ENCODE measurements at places on chromosomes 3 and 15.
A peak's percentile ranks its signal among the peaks of the same experiment; 100 is the strongest.

GRCh38 chr3:15899388-15899787, 101.6 kb upstream of the ANKRD28 start:
- peak; percentile 66 for DNase-seq
- H3K27ac ChIP-seq: no peak overlapping the region
- H3K36me3 ChIP-seq: no peaks in the 10 kb centered on the region

- no peak overlapping the region for H3K27ac ChIP-seq
- H3K4me1 ChIP-seq: peaks cover 24% of the 10 kb centered on the region
- no peaks in the 10 kb centered on the region for H3K36me3 ChIP-seq
- no peak overlapping the region for H3K4me3 ChIP-seq
- H3K27me3 ChIP-seq: no peaks in the 10 kb centered on the region
- no peak for DNase-seq
Observed at GRCh38 chr15:98673133-98673532, 24.8 kb downstream of the IGF1R start.

DNA sequence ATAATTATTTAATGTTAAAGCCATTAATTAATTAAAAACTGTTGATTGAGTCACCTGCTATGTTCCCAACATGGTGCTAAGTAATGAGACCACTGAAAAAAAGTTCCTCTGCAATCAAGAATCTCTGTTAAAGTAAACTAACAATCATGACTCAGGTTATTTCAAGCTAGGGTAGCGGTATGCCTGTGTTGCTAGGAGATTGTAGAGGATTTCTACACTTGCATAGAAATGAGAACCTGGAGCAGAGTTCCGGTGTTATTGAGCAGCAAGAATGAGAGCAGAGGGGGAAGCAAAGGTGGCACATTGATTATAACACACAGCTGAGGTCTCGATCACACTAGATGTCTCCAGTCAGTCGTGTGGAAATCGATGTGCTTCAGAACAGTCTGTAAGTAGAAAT, 41.4 kb downstream of the C3orf85 start:
- H3K4me3 ChIP-seq: no peak overlapping the region
- no peaks in the 10 kb centered on the region for H3K36me3 ChIP-seq
- DNase-seq: peak; percentile 62
- no peak overlapping the region for H3K27ac ChIP-seq
- H3K27me3 ChIP-seq: no peaks in the 10 kb centered on the region

- no peak for DNase-seq
- H3K4me3 ChIP-seq: no peak overlapping the region
- no peak overlapping the region for H3K27ac ChIP-seq
- no peaks in the 10 kb centered on the region for H3K27me3 ChIP-seq
- no peaks in the 10 kb centered on the region for H3K4me1 ChIP-seq
Observed at GRCh38 chr15:77370580-77370979, 49.3 kb downstream of the PEAK1 start.

DNA sequence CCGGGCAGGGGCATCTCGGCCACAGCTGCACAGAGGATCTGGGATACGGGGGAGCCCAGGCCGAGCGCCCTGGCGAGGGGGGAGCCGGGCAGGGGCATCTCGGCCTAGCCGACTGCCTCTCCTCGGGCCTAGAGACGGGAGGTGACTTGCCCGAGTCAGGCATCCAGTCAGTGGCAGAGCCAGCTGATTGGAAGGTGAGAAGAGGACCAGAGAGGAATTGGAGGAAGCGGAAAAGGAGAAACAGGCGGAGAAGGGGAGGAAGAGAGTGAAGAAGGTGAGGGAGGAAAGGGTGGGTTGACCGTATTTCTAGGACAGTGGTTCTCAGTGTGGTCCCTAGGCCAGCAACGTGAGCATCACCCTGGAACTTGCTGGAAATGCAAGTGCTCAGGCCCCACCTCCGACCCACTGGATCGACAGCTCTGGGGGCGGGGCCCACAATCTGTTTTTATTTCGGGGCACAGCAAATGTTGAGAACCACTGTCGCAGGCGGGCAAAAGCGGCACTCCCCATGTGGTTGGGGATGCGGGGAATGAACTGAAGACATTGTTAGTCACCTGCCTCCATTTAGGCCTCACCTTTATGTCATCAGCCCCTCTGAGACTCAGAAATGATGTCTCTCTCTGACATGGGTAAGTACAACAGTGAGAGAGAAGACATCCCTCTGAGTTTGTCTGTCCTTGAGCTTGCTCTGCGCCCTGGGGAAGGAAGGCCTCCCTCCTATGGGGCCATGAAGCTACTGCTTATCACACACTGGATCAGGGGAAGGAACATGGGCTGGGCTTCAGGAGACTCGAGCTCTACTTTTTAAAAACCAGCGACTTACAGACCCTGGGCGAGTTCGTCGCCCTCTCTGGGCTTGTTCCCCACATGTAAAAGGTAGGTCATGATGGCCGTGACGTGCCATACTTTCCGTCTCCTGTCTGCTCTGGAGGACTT, 1.0 kb upstream of the MELTF start:
- no peak for DNase-seq
- no peak overlapping the region for H3K4me3 ChIP-seq
- peaks cover 24% of the 10 kb centered on the region for H3K4me1 ChIP-seq

DNA sequence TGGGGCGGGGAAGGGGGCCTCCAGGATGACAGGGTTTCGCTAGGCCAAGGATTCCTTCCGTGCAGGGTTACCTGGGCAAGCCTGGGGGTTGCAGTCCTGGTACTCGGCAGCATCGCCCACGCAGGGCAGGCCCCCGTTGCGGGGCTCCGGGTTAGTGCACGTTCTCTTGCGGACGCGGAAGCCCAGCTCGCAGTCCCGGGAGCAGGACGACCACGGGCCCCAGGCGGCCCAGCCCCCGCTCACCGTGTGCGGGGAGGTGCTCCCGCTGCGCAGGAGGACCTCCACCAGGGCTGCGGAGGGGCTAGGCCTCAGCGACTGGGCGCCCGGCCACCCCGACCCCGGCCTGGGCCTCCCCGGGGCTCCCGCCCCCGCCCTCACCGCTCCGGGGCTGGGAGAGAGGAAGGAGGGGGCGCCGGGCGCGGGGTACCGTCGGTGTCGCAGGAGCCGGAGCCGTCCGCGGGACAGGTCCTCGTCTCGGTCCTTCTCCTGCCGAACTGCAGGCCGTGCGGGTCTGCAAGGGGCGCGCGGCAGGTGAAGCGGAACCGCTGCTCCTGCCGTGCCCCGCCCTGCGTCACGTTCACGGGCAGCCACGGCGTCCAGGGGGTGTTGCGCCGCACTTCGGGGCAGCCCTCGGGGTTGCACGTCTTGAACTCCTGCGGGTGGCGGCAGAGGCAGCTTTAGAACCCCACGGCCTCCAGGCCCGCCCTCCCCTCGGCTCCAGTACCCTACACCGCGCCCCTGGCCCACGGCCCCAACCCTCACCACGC, 114.6 kb downstream of the SEMA5B start:
- no peak for DNase-seq
- H3K4me1 ChIP-seq: peaks cover 3% of the 10 kb centered on the region
- H3K4me3 ChIP-seq: no peak overlapping the region

DNA sequence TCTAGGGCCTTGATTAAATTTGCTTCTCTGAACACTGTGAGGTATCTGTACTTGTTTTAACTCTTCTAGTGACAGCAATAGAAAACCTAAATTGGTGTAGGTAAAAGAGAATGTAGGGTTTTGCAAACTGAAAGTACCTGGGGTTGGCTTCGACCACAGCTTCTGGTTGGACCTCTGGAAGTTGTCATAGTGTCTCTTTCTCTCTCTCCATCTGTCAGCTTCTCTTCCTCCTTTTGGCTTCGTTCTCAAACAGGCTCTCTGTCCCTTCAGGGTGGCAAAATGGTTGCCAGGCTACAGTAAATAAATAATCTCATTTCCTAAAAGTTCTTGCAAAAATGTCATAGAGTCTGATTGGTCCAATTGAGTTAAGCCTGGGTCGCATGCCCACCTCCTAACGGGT, 149.3 kb upstream of the CTDSPL start:
- H3K27me3 ChIP-seq: peaks cover 24% of the 10 kb centered on the region
- H3K27ac ChIP-seq: no peak overlapping the region
- DNase-seq: no peak
- peaks cover 12% of the 10 kb centered on the region for H3K4me1 ChIP-seq

DNA sequence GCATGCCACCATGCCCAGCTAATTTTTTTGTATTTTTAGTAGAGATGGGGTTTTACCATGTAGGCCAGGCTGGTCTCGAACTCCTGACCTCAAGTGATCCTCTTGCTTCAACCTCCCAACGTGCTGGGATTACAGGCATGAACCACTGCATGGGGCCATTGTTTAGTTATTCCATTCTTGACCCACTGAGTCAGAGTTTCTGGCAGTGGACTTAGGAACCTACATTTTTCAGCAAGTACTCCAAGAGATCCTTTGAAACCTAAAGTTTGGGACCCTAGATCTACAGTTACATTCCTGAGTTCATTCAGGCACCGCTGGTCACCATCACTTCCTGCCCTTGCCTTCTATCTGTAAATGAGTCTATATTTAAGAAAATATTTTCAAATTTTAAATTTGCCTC, 1.4 kb upstream of the TNFSF10 start:
- no peaks in the 10 kb centered on the region for H3K36me3 ChIP-seq
- H3K27ac ChIP-seq: no peak overlapping the region
- DNase-seq: no peak
- peaks cover 9% of the 10 kb centered on the region for H3K4me1 ChIP-seq

DNA sequence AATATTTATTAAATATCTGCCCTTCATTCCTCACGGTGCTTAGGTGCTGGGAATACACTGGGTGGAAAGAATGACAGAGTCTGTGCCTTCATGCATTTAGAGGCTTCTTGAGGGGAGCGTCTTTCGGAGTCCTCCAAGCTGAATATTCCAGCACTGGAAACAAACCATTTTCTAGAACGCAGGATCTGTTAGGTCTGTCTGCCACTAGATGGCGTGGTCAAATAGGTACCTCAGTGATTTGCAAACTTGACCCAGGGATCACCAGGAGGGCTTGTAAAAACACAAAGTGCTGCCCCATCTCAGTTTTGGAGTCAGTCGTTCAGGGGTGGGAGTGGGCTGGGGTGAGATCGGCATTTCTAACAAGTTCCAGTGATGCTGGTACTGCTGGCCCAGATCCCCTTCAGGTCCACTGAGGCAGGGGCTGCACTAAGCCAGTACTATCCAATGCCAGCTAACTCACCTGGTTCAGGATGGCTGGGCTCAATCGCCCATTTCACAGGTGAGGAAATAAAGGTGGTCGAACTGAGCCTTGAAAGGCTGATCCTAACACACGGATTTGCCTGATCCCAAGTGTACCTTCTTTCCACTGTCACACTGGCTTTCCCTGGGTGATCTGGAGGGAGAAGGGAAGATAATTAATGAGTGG, 14.8 kb downstream of the ARNT2 start:
- no peak overlapping the region for H3K4me3 ChIP-seq
- peaks cover 13% of the 10 kb centered on the region for H3K27me3 ChIP-seq
- no peaks in the 10 kb centered on the region for H3K36me3 ChIP-seq
- peak; percentile 48 for DNase-seq
- peaks cover 20% of the 10 kb centered on the region for H3K4me1 ChIP-seq

DNA sequence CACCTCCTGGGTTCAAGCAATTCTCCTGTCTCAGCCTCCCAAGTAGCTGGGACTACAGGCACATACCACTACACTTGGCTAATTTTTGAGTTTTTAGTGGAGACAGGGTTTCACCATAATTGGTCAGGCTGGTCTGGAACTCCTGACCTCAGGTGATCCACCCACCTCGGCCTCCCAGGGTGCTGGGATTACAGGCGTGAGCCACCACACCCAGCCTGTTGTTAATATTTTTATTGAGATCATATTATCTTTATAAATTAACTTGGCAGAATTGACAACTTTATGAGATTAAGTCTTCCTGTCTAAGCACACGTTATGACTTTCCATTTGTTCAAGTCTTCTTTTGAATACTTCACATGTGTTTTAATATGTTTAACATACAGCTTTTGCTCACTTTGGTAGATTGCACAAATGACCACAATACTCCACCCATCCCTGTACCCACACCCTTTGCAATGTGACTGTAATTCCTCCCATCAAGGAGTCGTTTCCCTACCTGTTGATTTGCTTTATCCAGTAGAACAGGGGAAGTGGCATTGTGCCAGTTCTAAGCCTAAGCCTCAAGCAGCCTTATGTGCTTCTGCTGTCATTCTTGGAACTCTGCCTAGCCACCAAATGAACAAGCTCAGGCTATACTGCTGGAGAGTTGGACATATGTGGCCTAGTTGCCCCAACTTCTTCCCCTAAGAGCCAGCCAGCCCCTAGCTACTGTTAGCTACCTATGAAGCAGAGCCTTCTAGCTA, 8.2 kb downstream of the XYLB start:
- no peaks in the 10 kb centered on the region for H3K4me1 ChIP-seq
- no peaks in the 10 kb centered on the region for H3K27me3 ChIP-seq

- no peak overlapping the region for H3K27ac ChIP-seq
- H3K4me3 ChIP-seq: no peak overlapping the region
- H3K27me3 ChIP-seq: no peaks in the 10 kb centered on the region
- DNase-seq: no peak
- H3K36me3 ChIP-seq: peaks cover 15% of the 10 kb centered on the region
- H3K4me1 ChIP-seq: peaks cover 12% of the 10 kb centered on the region
Observed at GRCh38 chr3:44108481-44108880, 133.2 kb upstream of the TOPAZ1 start.

GRCh38 chr15:70829371-70830166, 24.4 kb downstream of the LARP6 start:
- no peak overlapping the region for H3K4me3 ChIP-seq
- H3K27me3 ChIP-seq: no peaks in the 10 kb centered on the region
- H3K27ac ChIP-seq: peak overlapping the region; percentile 84
- no peak for DNase-seq
- peaks cover 12% of the 10 kb centered on the region for H3K36me3 ChIP-seq
- H3K4me1 ChIP-seq: peaks cover 29% of the 10 kb centered on the region

- no peaks in the 10 kb centered on the region for H3K27me3 ChIP-seq
- H3K27ac ChIP-seq: no peak overlapping the region
- DNase-seq: peak; percentile 29
- H3K4me3 ChIP-seq: no peak overlapping the region
- no peaks in the 10 kb centered on the region for H3K36me3 ChIP-seq
Observed at GRCh38 chr3:156449710-156450574, 105.0 kb downstream of the SSR3 start.
